ENCODE measurements at places on chromosomes 7 and 10.

GRCh38 chr10:118732245-118733165, 22.3 kb downstream of the CACUL1 start:
- no peak for DNase-seq

GRCh38 chr10:27369880-27370279, 129.3 kb upstream of the ACBD5 start:
- no peak for DNase-seq

- DNase-seq, result no peak
These were observed 675 bp downstream of the SLC4A2 start for GRCh38 chr7:151060113-151060415.

GRCh38 chr7:116340201-116340847, 130.0 kb downstream of the TES start:
- DNase-seq, result no peak

GRCh38 chr10:71797533-71798307, 24.4 kb upstream of the VSIR start:
- DNase-seq, result no peak

GRCh38 chr7:72275382-72276070, 136.6 kb downstream of the CALN1 start:
- no peak for DNase-seq

- DNase-seq, result no peak
These were observed 68.7 kb upstream of the PRKG1 start for GRCh38 chr10:51005551-51005950.

DNA sequence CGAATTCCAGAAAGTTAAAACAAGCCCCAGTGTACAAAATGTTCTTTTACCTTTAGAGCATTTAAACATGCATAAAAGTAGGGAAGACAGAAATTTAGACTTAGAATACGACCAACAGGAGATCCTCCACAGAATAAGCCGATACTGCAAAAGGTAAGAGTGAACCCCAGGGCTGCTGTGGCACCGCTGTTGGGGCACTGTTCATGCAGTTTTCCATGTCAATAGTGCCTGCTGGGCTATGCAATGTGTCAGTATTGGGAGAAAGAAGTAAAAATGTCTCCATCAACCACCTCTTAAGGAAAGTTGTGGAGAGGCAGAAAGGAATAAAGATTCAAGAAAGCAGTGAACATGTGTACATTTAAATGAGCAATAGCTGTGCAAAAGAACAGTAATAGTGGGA, 326.5 kb upstream of the SEMA3C start:
- DNase-seq, result no peak

- DNase-seq, result no peak
These were observed 163.7 kb downstream of the WNT2 start for GRCh38 chr7:117158941-117159697.

- no peak for DNase-seq
These were observed 3.1 kb downstream of the CCDC126 start for GRCh38 chr7:23600236-23600635.

DNA sequence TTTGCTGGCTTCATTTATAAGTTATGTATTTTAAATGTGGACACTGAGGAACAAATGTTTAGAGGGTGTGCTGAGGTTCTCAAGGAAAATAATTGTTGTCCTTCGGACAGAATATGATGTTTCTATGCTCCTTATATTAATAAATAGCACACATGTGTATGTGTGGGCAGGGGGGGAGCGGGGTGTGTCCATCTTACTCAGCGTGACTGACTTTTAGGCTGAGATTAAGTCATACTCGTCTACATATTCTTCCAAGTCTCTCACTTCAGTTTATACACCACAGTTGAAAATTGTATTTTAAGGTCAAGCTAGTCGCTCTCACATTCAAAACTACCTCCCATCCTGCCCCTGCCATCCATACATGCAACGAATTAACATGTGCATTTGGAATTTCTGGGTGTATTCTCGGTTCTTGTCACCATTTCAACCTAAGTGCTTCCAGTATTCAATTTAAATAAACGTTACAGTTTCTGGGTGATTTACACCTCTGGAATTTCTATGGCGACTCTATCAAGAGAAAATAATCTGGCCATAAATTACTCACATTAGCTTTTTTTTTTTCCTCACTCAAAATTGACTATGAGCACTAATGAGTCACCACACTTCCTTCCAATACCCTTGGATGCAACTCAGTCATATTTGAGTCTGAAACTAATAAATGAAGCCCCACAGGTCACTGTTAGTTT, 3.3 kb downstream of the PCDH15 start:
- no peak for DNase-seq

DNA sequence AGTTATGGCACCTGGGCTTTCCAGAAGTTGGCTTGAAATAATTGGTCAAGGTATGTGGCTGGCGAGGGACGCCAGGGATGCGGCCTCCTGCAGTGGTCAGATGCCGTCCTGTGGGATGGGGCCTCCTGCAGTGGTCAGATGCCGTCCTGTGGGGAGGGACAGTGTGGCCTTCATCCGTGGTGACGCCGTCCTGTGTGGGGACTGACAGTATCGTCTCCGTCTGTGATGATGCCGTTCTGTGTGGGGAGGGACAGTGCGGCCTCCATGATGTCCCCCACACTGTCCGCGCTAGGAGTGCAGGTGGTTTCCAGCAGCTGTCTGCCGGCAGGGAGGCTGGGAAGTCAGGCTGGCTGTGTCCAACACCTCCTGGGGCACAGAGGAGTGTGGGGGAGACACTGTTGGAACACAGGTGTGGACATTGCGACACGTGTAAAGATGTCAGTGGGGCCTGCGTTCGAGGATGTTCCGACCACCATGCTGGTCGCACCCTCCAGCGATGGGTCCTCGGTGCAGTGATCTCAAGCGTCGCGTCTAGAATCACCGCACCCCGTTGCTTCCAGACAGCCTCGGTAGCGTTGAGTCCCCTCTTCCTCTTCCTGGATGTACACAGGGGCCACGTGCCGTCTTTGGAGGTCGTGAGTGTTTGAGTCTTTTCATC, 52.6 kb downstream of the INPP5A start:
- DNase-seq, result no peak

GRCh38 chr10:94496010-94496409, 49.6 kb upstream of the HELLS start:
- no peak for DNase-seq

- DNase-seq, result no peak
These were observed 144.4 kb downstream of the TES start for GRCh38 chr7:116354546-116355423.
